ENCODE measurements at places on chromosomes 16 and 17.

DNA sequence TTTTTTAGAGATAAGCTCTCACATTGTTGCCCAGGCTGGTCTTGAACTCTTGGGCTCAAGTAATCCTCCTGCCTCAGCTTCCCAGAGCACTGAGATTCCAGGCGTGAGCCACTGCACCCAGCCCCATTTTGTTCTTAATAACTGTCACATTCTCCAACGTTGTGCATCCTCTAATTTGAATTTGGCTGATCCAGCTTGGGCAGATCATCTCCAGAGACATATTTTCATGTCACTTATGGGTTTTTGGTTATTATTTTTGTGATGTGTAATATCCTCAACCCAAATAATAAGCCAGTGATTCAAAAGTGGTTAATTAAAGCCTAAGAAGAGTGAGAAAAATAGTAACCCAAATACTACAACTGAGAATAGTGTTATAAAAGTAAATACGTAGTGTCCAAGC lies 16.2 kb upstream of the COL1A1 start:
- no peak for DNase-seq

DNA sequence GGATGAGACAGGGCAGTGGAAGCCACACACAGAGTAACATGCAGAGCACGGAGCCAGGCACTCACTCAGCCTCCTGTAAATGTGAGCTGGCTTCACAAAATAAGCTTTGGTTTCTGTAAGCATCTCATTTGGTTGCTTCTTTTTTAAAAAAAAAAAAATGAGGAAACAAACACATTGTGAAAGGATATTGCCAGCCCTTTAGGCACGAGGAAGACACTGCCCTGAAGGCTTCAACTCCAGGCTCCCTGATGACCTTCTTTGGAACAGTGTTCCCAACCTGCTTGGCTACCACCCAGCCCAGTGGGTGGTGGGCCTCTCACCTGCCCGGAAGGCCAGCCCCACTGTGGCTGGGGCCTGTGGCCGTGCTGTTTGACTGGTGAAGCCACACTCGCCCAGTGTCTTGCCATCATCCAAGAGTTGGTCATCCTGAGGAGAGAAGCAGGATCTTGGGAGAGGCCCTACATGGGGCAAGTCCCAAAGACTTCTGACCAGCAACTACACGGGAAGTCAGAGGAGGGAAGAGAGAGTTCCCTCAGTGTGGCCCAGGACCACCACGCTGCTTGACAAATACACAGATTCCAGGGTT lies 1.9 kb downstream of the ELOB start:
- DNase-seq: no peak

DNA sequence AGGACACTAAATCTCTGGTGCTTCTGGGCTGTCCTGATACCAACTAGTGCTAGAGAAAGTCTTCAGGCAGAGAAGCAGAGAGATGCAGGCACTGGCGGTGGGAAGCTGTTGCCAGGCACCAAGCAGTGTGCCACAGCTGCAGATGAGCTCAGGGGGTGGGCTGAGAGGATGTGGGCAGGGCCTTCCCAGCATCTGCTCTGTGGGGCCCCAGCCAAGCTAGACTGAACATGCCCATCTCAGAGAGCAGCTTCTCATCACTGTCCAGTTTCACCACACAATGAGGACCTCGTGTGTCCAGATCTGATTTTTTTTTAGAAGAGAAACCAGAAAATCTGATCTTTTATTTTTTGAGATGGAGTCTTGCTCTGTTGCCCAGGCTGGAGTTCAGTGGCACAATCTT lies 17.1 kb downstream of the PSKH1 start:
- DNase-seq: peak; percentile 49

GRCh38 chr17:76196675-76197074 lies 43.6 kb downstream of the RNF157 start:
- no peak for DNase-seq

- DNase-seq: peak; percentile 13
Observed at GRCh38 chr16:1432388-1433262, 1.7 kb downstream of the PERCC1 start.

GRCh38 chr17:71502443-71502842 lies 618.4 kb upstream of the SOX9 start:
- DNase-seq: no peak

DNA sequence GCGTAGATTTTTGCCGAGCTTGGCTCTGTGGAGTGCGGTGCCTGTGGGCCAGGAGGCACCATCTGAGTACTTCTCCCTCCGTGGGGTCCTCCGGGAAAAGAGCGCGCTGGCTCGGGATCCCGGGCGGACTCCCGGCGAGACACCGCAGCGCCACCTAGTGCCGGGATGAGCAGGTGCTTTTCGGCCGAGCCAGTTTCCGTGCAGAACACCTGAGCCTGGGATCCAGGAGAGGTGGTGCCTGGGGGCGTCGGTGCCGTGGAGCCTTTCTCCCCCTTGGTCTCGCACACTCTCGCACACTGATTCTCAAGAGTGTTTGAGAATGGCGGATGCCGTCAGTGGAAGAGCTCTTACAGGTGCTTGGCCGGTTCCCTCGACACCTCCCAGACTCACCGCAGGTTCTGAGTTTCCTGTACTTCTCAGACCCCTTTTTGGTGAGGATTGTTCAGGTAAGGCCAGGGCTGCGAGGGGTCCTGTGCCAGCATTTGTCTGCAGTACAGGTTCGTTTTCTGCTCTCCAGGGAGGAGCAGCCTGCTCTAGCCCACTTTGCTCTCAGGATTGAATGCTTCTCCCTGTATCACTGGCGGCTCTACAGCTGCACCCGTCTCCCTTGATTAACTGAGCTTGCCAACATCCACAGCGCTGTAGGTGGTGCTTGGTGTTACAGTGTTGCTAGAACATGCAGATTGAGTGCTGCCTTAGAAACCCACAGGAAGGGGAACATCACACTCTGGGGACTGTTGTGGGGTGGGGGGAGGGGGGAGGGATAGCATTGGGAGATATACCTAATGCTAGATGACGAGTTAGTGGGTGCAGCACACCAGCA lies 23.3 kb downstream of the TBCD start:
- peak; percentile 80 for DNase-seq

DNA sequence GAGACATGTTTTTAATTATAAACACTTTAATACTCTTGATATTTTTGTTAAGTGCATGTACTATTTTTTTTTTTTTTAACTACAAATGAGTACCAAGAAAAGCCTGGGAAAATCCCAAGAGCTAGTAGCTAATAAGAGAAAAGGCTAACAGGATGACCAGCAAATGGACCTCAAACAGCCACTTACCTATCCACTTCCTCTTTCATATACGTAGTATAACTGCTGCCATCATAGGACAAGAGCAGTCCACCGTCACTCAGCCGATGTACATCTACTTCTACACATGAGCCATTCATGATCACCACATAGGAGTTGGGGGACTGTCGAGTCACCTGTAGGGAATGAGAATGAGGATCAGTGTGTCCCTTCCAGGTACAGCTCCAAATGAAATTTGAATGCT lies 128.0 kb upstream of the C17orf78 start:
- DNase-seq: no peak

- DNase-seq: no peak
Observed at GRCh38 chr17:36063786-36064541, at the start of gene CCL18. TSS of gene CCL18 (plus strand) at chr17:36064272. CDS start at chr17:36064343, 71 bp downstream.

- DNase-seq: no peak
Observed at GRCh38 chr16:2986623-2987188, 6.5 kb upstream of the PKMYT1 start.

GRCh38 chr16:28136751-28137434 lies 73.4 kb upstream of the GSG1L start:
- DNase-seq: no peak

DNA sequence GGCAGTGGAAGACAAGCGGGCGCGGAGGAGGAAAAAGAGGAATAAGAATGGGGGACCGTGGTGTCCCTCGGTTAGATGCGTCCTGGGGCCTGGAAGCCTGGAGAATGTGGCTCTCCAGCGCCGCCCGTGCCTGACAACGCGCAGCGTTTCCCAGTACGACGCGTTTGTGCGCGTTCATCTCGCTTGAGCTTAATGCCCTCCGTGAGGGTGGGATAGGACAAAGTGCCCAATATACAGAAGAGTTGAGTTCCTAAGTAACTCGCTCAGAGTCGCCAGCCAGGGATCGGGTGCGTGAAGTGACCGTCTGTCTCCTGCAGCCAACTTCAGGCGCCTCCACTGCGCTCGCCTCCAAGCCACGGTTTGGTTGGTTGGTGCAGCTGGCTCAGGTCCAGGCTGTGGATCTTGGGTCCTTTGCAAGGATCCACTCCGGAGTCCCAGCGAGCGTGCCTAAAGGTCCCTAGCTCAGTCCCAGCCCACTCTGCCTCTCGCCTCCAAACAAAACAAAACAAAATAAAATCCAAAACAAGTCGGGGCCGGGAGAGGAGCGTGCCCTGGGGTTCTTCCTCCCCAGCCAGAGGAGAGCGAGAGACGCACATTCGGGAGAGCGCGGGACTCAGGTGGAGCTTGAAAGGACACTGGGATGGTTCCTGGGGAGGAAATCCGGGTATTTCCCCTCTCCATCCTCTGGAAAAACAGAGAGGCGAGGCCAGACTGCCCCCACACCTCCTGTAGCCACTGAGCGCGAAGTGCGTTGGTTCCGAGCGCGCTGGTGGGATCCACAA lies 974 bp downstream of the GALR2 start:
- no peak for DNase-seq

GRCh38 chr16:9365370-9365728 lies 273.9 kb downstream of the HAPSTR1 start:
- DNase-seq: no peak

DNA sequence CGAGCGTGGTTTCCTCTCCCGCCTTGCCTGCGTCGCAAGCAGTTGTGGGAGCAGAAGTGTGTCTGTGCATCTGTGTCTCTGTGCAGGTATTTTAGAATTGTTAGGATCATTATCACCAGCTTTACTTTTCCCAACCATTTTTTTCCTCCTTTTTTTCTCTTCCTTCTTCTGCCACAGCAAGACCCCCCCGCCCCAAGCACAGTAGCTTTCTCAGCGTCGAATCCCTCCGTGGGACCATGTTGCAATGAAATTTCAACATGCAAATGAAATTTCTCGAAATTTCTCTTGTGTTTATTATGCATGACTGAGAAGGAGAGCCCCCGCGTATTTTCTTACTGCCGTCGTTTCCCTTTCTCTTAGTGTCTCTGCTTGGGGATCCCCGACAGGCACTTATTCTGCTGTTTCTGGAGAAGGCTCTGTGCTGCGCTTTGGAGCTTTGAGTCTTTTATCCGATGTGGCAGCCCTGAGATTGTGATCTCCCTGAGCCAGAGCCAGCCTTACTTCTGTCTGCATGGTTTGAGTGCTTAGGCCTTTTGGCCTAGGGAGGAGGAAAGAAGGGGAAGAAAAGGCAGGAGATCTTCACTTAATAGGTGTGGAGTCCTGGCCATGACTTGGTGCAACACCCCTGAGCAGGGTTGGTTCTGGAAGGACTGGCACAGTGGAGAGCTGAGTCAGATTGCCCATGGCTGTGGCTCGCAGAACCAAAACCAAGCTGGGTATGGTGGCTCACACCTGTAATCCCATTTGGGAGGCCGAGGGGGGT lies 5.0 kb downstream of the ARMC7 start:
- no peak for DNase-seq

DNA sequence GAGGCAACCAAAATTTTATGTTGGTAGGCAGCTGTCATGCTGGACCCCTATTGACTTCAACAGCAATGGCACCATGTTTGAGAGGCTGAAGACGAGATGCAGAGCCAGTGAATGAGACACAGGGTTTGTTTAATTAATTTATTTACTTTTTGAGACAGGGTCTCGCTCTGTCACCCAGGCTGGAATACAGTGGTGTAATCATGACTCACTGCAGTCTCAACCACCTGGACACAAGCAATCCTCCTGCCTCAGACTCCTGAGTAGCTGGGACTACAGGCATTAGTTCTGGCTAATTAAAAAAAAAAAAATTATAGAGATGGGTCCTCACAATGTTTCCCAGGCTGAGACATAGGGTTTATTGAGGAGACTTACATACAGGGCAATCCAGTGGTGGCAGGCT lies 36.2 kb upstream of the PPM1D start:
- DNase-seq: no peak

Data from BE2C (cell line).